Effector CD4-positive, alpha-beta T cell (primary cell): ENCODE measurements at places on chromosomes 2 and 18.

DNA sequence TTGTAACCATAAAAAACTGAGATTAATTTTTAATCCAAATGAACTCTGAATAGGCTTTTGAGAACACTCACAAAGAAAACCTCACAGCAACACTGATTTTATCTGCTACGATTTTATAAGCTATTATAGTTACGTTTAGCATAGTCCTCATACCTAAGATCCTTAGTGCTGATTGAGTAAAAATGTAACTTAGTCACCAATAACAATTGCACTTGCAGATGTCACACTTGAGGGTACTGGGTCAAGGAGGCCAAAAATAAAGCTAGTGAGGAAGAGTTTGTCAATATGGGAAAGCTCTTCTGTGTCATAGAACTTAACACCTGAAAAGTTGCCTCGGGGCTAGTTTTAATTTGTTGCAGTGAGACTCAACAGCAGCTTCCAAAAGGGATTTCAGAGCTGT lies 706.5 kb upstream of the FAM98A start:
- no peak for DNase-seq

DNA sequence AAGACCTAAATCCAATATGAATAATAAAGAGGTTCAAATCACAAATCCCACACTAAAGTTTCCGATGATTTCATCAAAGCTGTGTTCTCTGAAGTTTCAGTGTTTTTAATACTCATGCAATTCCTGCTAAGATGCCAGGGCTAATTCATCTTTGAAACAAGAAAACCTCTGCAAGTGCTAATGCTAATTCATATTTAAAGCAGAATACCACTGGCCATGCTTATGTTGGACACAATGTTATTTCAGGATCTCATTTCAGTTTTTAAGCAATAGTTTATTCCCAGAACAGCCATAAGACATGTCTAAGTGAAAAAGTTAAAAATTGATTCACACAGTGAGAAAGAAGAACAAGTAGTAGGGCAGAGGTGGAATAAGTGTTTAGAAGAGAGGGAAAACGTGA lies 62.8 kb downstream of the GRB14 start:
- no peak for DNase-seq

DNA sequence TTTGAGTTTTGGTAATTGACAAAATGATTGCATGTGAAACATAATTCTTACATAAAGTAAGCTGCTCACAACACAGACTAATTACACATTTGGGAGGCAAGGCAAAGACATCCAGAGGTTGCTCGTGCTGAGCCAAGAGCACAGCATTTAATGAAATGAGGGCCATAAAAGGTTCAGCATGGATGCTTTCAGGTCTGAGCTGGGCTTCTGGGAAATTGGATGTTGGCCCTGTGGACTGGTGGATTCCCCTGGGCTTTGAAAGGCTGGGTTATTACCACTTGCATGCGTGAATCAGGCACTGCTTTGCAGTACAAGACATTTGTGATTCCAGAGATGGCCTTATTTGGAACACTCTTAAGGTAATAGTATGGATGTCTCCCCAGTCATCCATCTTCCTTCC lies 533.5 kb upstream of the NRP2 start:
- no peak for DNase-seq

GRCh38 chr2:172564376-172564775 lies 8.5 kb downstream of the PDK1 start:
- DNase-seq: no peak
